ENCODE measurements at places on chromosomes 5 and 9. TPM values are rescaled to one million over a fixed set of nuclear protein-coding genes. Genes with fewer than 3 reads are reported as not detected.

Gene SLC6A19
- total RNA-seq: not detected

Gene FOXD4L3
- 0.16 TPM for total RNA-seq

Gene RIMOC1
- total RNA-seq: 29.7 TPM

Gene DAB2IP
- total RNA-seq: 0.09 TPM

Gene TIMD4
- 0.67 TPM for total RNA-seq
